ENCODE measurements at places on chromosomes 12 and 14. TPM values are rescaled to one million over a fixed set of nuclear protein-coding genes. Genes with fewer than 3 reads are reported as not detected.
A peak's percentile ranks its signal among the peaks of the same experiment; 100 is the strongest.

DNA sequence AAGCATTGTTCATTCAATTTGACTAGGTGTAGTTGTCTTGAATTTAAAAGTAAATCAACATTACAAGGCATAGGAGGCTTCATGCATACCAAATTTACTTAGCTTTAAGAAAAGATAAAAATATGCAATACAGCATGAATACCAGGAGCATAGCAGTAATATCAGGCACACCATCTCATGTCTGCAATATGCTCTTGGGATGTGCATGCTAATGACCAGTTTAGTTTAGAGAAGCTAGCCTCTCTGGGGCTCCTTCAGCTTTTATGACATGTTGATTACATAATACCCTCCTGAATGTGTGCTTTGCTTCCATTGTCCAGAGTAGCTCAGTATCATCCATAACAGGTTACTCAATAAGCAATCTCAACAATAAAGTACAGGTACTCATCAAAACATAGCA lies 497.2 kb downstream of the FLRT2 start:
- no peaks in the 10 kb centered on the region for H3K27me3 ChIP-seq
- no peaks in the 10 kb centered on the region for H3K4me1 ChIP-seq
- H3K4me3 ChIP-seq: no peak overlapping the region
- DNase-seq: no peak
- H3K27ac ChIP-seq: no peak overlapping the region

GRCh38 chr14:87045956-87046355 lies 947.0 kb downstream of the GALC start:
- no peaks in the 10 kb centered on the region for H3K4me1 ChIP-seq
- no peak for DNase-seq
- H3K27ac ChIP-seq: no peak overlapping the region

DNA sequence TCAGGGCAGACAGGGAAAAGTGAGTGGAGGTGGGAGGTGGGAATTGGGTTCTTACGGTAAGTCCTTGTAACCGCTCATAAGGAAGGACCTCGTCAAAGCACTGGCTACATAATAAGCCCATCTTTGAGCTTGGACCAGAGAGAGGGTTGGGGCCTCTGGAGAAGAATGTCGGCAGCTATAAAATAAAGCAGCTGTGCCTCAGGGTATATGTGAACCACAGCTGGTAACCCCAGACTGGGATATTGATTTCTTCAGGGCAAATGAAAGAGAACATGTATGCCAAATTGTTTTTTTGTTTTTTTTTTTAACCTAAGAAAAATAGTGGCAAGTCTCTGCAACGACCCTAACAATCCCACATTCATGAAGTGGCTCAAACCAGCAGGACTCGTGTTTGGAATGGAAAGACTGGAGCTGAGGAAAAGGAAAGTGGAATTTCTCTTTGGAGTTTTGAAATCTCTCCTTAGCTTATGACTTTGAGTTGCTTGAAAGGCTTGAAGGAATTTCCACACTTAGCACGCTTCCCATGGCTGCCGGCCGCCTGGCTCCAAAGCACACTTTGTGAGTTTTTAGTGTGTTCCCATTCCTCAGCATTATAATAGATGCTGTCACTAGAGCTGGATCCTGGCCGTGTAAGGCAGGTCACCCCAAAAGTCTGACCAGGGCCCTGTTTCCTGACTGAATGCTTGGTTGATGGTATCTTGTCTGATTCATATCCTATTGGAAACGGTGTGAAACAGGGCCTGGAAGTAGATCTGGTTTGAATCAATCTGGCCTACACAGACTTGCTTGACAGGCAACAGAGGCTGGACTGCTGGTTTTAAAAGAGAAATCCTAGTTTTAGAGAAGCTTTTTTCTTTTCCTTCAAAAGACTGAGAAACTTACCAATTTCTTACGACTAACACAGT lies 244.7 kb downstream of the MSRB3 start:
- no peak overlapping the region for H3K4me3 ChIP-seq
- H3K27me3 ChIP-seq: no peaks in the 10 kb centered on the region
- no peaks in the 10 kb centered on the region for H3K4me1 ChIP-seq
- H3K27ac ChIP-seq: no peak overlapping the region
- H3K36me3 ChIP-seq: no peaks in the 10 kb centered on the region

DNA sequence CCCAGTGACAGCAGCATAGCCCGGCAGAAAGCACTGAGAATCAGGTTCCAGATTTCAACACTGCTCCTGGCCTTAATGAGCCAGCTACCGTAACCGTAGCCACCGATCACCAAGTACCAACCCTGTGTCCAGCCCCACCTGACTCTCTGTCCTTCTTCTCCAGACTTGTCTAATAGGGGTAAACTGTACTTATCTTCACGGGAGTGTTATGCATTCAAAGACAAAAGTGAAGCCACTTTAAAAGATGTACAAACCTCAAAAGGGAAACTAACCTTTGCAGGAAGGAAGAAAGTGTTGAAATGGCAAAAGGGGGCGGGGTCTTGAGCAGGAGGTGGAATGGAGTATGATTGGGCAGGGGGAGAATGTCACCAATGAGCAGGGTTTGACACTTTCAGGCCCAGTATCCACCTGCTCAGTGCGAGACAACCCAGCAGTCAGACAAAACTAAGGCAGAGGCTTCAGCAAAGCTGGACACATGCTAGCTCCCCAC lies 226.1 kb downstream of the CHST11 start:
- no peaks in the 10 kb centered on the region for H3K27me3 ChIP-seq
- H3K4me1 ChIP-seq: peaks cover 35% of the 10 kb centered on the region
- no peak overlapping the region for H3K4me3 ChIP-seq
- no peak overlapping the region for H3K27ac ChIP-seq

- no peaks in the 10 kb centered on the region for H3K36me3 ChIP-seq
- H3K4me3 ChIP-seq: no peak overlapping the region
- H3K27ac ChIP-seq: no peak overlapping the region
- no peaks in the 10 kb centered on the region for H3K27me3 ChIP-seq
These were observed 234.3 kb downstream of the C12orf50 start for GRCh38 chr12:87794854-87795253.

GRCh38 chr12:49875115-49875720 lies 28.5 kb downstream of the FAIM2 start:
- DNase-seq: no peak
- H3K36me3 ChIP-seq: no peaks in the 10 kb centered on the region
- H3K4me1 ChIP-seq: no peaks in the 10 kb centered on the region
- no peak overlapping the region for H3K27ac ChIP-seq
- no peaks in the 10 kb centered on the region for H3K27me3 ChIP-seq

DNA sequence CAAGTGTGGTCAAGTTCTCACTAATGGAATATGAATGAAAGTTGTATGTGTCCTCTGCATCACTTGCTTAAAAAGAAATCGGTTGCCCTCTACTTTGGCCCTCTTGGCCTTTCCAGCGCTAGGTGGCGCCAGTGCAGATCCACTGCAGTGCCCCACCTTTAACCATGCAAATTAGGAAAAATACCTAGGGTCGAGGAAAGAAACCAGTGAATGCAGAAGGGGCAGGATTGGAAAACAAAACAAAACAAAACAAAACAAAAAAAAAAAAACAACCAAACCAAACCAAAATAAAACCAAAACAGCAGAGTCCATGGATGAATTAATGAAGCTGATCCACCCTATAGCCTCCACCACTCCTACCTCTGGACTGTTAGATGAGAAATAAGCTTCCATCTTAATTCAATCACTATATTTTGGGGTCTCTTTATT lies 12.9 kb upstream of the NEMF start:
- peak; percentile 67 for DNase-seq
- H3K27ac ChIP-seq: no peak overlapping the region
- H3K4me3 ChIP-seq: no peak overlapping the region
- peaks cover 43% of the 10 kb centered on the region for H3K4me1 ChIP-seq
- no peaks in the 10 kb centered on the region for H3K27me3 ChIP-seq

- no peak overlapping the region for H3K4me3 ChIP-seq
- DNase-seq: no peak
- no peaks in the 10 kb centered on the region for H3K4me1 ChIP-seq
- no peaks in the 10 kb centered on the region for H3K36me3 ChIP-seq
- H3K27ac ChIP-seq: no peak overlapping the region
- H3K27me3 ChIP-seq: no peaks in the 10 kb centered on the region
These were observed 1239.0 kb downstream of the SLC16A7 start for GRCh38 chr12:60834806-60835205.

DNA sequence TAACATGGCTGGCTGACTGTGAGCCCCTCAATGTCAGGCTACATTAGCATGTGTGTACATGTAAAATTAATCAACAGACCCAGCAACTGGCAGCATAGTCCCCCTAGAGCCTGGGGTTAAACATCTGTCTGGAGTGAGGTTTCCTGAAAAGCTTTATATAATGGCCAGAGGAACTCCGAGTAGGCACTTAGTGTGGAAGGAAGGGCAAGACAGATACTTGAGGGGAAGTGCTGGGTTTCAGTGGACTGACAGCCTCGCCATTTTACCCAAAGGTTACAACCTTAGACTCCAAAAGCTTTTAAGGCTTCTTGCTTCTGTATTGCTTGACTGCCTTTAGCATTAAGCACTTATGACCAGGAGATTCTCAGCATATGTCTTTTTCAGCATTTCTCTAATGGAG lies 430.8 kb downstream of the FLRT2 start:
- H3K4me3 ChIP-seq: no peak overlapping the region
- H3K4me1 ChIP-seq: no peaks in the 10 kb centered on the region
- H3K27ac ChIP-seq: no peak overlapping the region
- no peaks in the 10 kb centered on the region for H3K36me3 ChIP-seq
- H3K27me3 ChIP-seq: no peaks in the 10 kb centered on the region
- DNase-seq: no peak

DNA sequence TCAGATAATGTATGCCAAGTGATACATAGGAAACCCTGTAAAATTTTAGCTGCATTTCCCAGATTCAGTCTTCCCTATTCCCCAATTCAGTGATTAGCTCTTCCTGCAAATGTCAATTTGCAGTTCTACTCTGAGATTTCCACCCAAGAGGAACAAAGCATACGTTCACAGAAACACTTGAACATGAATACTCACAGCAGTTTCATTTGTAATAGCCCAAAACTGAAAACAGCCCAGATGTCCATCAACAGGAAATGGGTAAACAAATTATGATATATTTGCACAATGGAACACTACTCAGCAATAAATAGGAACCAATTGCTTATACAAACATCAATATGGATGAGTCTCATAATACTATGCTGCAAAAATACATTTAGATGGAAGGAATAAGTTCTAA lies 194.2 kb downstream of the GXYLT1 start:
- no peaks in the 10 kb centered on the region for H3K27me3 ChIP-seq
- H3K36me3 ChIP-seq: no peaks in the 10 kb centered on the region
- DNase-seq: no peak

GRCh38 chr12:115223322-115223721 lies 539.3 kb upstream of the TBX3 start:
- H3K27me3 ChIP-seq: no peaks in the 10 kb centered on the region
- H3K4me1 ChIP-seq: no peaks in the 10 kb centered on the region
- no peak overlapping the region for H3K27ac ChIP-seq
- no peak for DNase-seq
- no peak overlapping the region for H3K4me3 ChIP-seq

DNA sequence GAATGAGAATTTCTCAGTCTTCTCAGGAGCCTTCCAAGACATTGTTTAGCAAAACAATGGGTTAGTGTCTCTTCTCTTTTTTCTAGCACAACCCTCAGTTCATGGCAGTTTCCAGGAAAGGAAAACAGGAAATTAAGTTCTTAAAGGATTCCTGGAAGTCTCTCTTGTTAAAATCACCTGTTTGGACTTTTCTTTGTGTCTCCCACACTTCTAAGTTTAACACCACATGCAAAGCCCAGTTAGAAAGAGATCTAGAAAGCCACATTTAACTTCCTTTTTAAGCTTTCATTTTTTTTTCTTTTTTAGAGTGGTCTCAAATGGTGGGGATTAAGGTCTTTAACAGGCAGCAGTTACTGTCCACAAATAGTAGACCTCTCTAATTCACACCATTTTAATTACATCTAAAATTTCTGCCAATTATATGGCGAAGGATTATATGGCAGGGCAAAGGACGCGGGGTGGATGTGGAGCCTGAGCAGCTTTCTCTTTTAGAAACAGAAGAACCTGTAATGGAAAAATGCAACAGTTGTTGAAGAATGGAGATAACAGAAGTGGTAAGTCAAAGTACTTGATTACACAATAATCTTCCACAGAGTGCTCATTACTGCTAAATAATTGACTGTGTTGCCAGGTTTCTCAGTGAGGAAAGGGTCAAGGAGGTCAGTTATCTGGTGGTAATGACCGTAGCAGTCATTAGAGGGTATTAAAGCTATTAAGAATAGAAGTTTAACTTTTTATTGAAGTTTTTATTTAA lies 298.6 kb downstream of the AKAP6 start:
- DNase-seq: no peak
- H3K27me3 ChIP-seq: no peaks in the 10 kb centered on the region
- H3K27ac ChIP-seq: no peak overlapping the region
- H3K36me3 ChIP-seq: no peaks in the 10 kb centered on the region
- H3K4me3 ChIP-seq: no peak overlapping the region

DNA sequence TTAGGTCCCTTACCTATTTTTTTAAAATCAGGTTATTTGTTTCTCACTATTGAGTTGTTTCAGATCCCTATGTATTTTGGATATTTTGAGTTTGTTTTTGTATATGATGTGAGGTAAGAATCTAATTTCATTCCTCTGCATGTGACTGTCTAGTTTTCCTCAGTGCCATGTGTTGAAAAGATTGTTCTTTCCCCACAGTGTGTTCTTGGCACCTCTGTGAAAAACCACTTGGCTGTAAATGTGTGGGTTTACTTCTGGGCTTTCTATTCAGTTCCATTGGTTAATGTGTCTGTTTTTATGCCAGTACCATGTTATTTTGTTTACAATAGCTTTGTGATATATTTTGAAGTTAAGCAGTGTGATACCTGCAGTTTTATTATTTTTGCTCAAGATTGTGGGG lies 1516.4 kb downstream of the AACS start:
- H3K4me1 ChIP-seq: no peaks in the 10 kb centered on the region
- no peaks in the 10 kb centered on the region for H3K27me3 ChIP-seq
- no peak overlapping the region for H3K27ac ChIP-seq
- no peaks in the 10 kb centered on the region for H3K36me3 ChIP-seq

- no peaks in the 10 kb centered on the region for H3K4me1 ChIP-seq
- no peak overlapping the region for H3K4me3 ChIP-seq
- peaks cover 8% of the 10 kb centered on the region for H3K27me3 ChIP-seq
These were observed 141.1 kb downstream of the PHETA1 start for GRCh38 chr12:111227476-111228420.

Gene DDX24
- total RNA-seq: 226 TPM

Gene CAPZA3
- total RNA-seq: not detected

Gene WDR89
- 6.6 TPM for total RNA-seq

Gene IL22
- not detected for total RNA-seq

Gene SLC35F4
- not detected for total RNA-seq

Gene HAL
- not detected for total RNA-seq

Gene IL31
- total RNA-seq: not detected
